HTR-8/SVneo (cell line): ENCODE measurements at places on chromosomes 12 and 14.
A peak's percentile ranks its signal among the peaks of the same experiment; 100 is the strongest.

GRCh38 chr12:52659951-52660350, 7.9 kb upstream of the KRT2 start:
- no peak for DNase-seq

GRCh38 chr14:68612049-68612448, 180.8 kb downstream of the ZFP36L1 start:
- no peak for DNase-seq

- no peak for DNase-seq
Measured at GRCh38 chr12:75322464-75322863, 7.7 kb downstream of the CAPS2 start.

GRCh38 chr14:69282448-69282847, 22.5 kb downstream of the GALNT16 start:
- no peak for DNase-seq

DNA sequence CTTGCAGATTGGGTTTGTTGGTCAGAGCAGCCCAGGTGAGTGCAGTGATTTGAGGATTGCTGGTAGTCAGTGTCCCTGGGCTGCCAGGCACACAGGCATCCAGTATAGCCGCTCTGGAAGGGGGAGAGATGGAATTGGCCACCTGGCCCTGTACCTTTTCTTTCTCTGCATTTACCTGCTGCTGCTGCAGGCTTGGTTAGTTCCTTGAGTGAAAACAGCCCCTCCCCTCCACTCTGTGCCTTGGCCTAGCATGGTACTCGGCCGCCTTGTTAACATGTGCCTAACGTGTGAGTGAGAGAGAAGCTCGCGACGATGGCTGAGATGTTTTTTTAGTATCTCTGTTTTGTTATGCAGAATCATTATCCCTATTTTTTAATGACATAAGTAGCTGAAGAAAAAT, 49.3 kb upstream of the AMN start:
- no peak for DNase-seq

- peak; percentile 24 for DNase-seq
Measured at GRCh38 chr14:91283666-91284065, 39.2 kb upstream of the GPR68 start.
